Inflammatory macrophage (primary cell): ENCODE measurements at places on chromosomes 7 and 10.

GRCh38 chr10:21976280-21976679 lies 27.2 kb downstream of the DNAJC1 start:
- no peak for DNase-seq

DNA sequence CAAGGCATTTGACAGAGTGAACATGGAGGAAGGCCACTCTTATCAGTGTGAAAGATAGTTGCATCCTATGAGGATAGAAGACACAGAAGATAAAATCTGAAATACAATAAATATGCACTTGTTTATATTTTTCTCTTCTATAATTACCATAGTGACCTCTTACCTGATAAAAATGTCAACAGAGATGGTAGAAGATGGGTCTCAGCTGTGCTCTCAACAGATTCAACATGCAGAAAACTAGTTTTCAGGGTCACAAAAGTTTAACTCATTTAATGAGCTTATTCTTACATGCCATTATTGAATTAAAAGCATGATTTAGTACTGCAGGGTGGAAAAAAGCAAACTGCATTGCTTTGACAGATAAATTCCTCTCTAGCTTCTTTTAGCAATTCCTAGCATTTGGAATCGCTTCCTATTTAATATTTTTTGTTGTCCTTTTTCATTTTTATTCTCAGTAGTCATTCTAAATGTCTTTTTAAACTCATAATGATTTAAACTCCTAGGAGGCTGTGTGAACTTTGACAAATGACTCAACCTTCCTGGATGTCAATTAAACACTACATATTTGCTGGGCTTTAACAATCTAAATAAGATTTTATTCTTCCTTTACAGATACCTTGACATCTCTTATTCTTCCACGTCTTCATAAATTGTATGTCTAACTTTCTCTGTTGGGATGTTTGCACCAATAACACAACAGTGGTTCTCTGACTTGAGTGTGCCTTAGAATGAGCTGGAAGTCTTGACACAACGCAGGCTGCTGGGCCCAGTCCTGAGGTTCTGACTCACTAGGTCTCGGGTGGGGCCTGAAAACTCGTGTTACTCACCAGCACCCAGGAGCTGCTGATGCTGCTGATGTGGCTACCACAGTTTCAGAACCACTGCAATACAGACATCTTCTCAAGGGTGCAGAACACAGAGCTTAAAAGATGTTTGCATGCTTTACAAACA lies 565.5 kb upstream of the IGFBP3 start:
- DNase-seq = no peak

DNA sequence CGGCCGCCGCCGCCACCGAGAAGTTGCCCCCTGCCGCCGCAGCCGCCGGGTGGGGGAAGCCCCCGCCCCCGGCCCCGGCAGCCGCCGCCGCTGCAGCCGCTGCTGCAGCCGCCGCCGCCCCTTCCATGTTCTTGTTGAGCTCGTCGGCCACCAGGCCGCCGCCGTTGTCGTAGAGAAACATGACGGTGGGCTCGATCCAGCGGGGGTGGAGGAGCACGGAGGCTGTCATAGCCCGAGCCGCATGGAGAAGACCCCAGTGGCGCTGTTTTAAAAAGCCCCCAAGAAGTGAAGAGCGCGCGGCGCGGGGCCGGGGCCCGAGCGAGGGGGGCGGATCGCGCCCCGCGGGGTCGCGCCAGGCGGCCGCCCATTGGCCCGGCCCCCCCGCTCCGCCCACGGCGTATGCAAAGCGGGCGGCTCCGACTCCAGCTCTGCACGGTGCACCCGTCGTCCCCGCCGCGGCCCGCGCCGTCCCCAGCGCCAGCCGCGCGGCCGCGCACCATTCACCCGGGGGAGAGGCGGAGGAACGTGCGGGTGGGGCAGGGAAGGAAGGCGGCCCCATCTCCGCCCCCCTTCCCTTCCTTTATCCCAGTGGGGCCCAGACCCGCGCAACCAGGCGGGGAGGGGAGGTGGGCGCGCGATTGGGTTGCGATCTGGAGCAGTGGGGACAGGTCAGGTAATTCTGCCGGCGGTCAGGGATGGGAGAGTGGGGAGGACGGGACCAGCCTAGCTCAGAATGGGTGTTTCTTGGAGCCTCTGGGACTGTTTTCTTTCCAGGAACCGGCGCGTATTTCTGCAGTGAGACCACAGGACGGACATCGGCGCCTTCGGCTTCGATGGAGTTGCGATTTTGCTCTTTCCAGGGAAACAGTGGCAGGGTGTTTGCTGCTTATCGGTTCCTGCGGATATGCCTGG lies at the start of gene HOXA13:
HOXA13 (minus strand) TSS at position 243 of the 912 bp plus-strand sequence; CDS start at position 229, 14 bp downstream.
- DNase-seq = no peak

DNA sequence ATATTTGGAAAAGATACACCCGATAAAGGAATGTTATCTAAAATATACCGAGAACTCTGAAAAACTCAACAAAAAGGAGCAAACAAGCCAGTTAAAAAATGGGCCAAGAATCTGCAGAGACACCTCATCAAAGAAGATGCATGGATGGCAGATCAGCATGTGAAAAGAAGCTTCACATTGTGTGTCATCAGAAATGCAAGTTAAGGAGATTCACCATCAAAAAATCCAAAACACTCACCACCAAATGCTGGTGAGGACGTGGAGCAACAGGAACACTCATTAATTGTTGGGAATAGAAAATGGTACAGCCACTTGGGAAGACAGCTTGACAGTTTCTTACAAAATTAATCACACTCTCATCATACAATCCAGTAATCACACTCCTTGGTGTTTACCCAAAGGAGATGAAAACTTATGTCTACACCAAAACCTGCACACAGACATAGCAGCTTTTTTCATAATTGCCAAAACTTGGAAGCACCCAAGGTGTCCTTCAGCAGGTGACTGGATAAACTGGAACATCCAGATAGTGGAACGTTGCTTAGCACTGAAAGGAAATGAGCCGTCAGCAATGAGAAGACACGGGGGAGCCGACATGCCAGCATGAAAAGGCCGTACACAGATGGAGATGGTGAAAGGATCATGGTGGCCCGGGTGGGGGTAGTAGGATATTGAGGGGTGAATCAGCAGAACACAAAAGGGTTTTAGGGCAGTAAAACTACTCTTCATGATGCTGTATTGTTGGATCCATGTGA lies 27.9 kb upstream of the PWWP2B start:
- no peak for DNase-seq

- no peak for DNase-seq
Observed at GRCh38 chr10:98257198-98257597, 10.8 kb downstream of the LOXL4 start.

DNA sequence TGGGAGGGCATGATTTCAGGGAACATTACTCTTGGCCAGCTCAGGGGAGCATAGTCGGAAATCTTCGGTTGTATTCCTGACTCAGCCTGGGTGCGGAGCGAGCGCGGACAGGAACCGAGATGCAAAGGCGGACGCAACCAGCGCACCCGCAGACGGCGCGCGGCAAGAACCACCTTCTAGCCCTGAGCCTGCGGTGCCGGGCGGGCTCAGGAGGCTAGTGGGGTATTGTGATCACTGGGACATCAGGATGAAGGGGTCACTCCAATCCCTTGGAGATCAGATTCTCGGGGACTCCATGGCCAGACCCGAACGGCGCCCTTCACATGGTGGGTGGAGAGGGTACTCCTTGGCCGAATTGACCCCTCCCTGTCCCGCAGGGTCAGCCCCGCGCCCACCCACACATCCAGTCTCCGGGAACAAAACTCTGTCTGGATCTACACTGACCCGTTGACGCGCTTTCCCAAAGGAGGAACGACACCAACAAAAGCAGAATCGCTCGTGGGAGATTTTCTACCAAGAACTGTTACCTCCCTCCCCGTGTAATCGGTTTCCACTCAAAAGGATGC lies 730.5 kb downstream of the ZWINT start:
- no peak for DNase-seq
